ENCODE measurements at places on chromosomes 16 and 17. TPM values are rescaled to one million over a fixed set of nuclear protein-coding genes. Genes with fewer than 3 reads are reported as not detected.

GRCh38 chr16:11161974-11162373, 94.0 kb downstream of the SOCS1 start:
- DNase-seq: peak; percentile 42

DNA sequence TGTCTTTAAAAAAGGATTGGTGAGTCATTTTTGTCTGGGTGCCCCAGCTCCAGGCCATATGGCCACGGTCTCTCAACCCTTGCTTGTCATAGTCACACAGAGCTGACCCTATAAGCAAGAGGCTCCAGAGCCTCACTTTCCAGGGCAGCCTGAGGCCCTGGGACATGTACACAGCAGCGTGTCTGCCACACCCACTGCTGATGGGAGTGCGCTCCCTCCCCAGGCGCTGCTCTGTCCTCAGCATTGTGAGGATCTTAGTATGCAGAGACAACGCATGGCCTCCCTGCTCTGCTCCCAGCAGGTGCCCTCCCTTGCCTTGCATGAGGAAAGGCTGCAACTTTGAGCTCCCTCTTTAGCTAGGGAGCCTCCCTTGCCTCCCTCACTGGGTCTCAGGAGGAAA, 80.8 kb upstream of the CRHR1 start:
- DNase-seq: no peak

- DNase-seq: peak; percentile 63
Measured at GRCh38 chr17:77228241-77228752, 87.5 kb downstream of the SEC14L1 start.

DNA sequence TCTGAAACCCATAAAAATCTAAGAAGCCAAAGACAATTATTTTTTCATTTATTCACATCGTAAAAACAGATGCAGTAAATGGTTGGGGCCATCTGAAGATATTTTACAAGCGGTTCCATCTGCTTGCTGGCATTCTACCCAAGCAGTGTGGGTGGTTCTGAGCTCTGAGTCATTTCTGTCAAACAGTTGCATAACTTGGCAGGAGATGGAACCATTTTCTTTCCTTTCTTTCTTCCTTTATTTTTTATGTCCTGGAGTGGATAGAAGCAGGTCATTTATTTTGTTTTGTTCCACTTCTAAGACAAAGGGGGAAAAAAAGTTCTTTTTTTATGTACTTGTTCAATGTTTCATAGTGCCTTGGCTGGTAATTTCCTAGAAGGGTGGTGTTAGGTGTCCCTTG, 1151.9 kb upstream of the GOT2 start:
- no peak for DNase-seq

DNA sequence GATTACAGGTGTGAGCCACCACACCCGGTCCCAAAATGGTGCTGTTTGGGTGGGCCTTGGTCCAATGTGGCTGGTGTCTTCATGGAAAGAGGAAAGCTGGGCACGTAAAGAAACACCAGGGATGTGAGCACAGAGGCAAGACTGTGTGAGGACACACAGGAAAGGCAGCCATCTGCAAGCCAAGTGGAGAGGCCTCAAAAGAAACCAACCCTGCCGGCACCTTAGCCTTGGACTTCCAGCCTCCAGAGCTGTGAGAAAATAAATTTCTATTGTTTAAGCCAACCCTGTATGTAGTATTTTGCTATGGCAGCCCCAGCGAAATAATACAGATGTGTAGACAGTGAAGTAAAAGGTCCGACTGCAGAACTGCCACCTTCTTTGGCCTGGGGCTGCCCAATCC, 68.7 kb downstream of the SLC39A11 start:
- no peak for DNase-seq

DNA sequence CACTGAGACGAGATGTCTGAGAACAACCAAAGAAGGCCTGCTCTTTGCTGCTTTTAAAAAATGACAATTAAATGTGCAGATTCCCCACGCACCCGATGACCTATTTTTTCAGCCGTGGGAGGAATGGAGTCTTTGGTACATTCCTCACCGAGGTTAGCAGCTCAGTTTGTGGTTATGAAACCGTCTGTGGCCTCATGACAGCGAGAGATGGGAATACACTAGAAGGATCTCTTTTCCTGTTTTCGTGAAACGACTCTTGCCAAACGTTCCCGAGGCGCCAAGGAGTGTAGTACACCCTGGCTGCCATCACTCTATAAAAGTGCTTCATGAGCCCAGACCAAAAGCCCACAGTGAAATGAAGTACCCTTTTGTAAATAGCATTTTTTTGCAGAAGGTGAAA, 87.8 kb downstream of the CRISPLD2 start:
- no peak for DNase-seq

DNA sequence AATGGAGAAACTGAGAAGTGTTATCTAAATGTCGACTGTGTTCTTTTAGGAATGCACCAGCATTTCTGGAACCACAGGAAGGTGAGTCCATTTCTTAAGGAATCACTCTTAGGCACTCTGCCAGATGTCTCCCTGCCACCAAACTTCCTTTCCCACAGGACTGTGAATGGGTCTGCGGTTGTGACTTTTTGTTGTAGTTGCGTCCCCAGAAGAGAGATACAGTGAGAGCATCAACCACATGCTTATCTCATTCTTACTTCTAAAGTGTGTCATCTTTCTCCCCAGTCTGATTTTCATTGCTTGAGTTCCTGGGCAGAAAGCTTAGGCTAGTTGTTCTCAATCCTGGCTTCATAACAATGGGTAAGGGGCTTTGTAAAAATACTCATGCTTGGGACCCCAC, 13.4 kb downstream of the ITPRIPL2 start:
- no peak for DNase-seq

DNA sequence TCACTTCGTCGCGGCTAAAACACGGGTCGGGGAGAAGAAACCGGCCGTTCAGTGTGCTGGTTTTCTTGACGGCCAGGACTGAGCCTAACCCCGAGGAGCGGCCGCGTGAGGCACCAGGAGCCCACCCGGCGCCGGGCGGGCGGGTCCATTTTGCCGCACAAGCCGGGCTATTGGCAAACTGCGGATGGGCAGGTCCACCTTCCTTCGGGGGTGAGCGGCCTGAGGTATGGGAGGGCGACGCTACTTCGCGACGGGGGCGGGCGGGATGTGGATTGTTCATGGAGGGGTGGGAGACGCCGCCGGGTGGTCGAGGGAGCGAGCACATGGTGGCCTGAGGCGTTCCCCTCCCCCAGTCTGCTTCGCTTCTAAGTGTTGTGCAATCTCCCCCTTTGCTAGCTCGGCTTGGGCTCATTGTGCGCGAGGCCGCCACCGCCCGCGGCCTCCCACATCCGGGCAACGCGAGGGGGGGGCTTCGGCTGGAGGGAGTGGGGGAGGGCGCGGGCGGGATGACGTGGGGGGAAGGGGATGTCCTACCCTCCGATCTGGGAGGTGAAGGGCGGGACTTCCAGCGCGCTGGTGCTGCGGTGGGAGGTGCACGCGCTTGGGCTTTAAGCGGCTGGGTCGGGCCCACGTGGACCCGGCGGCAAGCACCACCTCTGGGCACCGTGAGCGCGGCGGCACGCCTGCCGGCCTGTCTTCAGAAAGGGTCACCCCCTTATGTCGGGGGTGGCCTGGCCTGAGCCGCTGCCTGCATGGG, 5.9 kb upstream of the CD68 start:
- peak; percentile 97 for DNase-seq

DNA sequence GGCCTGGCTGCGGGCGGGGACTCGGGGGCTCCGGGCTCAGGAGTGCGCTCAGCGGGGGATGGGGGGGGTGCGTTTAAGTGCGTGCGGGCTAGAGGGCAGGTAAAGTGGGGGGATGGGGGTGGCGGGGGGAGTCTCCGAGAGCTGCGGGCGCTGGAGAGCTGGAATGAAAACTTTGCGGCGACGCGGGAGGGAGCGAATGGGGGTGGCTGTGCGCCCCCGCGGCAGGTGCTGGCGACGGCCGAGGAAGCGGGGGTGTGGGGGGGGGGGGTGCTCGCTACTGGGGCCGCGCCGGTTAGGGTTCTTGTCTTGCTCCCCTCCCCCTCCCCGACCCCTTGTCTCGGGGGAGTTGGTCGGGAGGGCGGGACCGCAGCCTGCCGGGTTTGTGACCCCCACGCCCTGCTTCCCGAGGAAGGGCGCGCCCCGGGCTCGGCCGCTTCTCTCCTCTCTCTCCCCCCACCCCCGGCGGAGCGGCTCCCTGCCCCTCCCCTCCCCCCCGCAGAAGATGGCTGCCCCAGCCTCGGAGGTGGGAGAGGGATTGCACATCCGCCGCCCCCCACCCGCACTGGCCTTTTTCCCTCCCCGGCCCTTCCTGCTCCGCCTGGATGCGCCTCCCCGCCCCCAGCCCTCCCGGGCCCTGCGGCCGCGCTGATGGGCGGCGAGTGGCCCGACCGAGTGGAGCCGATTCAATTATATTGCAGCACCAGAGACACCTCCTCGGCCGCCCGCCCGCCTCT, 649 bp downstream of the GSE1 start:
- DNase-seq: peak; percentile 87

GRCh38 chr17:63478814-63479494, 2.1 kb downstream of the ACE start:
- DNase-seq: peak; percentile 92

DNA sequence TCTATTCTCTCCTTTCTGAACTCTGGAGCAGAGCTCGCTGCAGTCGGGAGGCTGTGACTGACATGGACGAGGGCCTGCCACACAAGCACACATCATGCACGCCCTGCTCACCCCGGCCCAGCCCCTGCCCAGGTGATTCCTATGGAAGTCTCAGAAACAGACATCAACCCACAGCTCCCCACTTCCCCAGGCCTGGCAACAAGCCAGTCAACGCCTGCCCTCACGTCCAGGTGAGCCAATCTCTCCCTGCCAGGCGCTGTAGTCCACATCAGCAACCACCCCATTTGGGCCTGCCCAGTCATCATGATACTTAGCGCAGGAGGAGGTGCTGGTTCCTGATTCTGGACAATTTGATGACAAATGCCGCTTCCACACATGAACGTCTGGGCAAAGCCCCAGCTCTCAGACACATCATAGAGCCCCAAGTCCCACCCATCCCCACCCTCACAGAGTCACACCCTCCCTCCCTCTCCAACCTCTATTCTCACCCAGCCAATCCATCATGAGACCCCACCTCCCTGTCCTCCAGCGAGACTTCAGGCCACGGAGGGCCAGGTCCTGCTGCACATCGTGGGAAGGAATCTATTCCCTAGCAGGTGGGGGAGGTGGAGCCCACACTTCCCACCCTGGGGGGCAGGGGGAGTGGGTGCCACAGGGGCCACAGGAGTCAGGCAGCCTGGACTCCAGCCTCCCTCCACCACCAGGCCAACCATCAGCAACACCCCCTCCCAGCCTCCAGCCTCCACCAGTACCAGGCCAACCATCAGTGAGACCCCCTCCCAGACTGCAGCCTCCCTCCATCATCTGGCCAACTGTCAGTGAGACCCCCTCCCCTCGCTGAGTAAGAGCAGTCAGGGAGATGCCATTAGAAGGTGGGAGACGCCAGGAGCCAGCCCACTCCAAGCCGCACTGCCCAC, 33.7 kb upstream of the GSG1L start:
- DNase-seq: peak; percentile 73

DNA sequence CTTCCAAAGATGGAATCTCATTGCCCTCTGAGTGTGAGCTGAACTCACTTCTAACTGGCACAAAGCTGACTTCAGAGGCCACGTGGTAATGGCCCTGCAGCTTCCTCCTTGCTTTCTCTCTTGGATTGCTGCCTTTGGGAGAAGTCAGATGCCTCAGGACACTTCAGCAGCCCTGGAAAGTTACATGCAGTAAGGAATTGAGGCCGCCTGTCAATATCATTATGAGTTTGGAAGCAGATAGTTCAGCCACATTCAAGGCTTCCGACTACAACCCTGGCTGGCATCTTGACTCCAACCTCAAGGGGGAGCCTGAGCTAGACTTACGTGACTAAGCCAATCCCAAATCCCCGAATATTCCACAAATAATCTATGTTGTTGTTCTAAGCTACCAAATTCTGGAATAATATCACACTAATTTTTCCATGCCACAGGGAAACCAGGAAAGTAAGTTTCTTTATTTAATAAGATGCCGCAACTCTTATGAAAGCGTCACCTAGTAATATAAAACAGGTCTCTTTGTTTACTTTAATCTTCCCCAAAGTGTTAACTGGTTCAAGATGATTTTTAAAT, 13.6 kb downstream of the CEP20 start:
- DNase-seq: no peak

DNA sequence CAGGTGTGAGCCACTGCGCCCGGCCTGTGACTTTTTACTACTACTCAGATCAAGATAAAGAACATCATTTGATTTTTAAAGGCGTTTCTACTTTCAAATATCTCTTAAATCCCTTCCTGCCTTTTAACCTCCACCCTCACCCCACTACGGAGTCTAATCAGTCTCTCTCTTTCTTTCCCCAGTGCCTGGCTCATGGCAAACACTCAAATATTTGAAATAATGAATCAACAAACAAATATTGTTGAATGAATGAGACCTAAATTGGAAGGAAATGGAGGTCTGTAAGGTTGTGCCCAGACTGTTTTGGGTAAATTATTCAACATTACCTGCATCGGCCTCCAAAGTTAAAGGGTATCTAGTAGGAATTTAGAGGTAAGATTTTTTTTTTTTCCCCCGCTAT, 14.7 kb downstream of the COPZ2 start:
- no peak for DNase-seq

DNA sequence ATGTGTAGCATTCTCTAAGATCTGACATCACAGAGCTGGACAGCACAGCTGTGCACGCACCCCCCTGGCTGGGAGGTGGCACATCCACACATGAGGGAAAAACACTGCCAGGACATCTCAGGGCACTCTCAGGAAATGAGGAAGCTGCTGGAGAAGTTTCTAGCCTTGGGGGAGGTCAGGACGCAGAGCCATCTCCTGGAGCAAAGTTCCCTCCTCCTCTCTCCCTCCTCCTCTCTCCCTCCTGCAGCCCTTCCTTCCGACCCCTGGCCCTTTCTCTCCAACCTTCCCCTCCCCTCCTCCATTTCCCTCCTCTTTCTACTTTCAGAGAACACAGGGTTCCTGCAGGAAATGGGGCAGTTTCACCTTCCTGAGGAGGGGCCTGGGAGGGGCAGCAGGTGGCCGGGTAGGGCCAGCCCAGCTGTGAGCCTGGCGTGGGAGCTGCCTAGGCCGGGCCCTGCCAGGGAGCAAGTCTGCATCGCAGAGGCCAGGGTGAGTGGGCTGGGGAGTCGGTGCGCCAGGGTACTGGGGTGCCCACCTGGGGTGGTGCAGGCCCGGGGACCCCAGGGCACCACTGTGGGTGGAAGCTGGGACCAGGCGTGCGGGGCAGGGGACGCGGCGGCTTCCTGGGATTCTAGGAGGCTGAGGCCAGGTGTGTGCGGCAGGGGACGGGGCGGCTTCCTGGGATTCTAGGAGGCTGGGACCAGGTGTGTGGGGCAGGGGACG, at the start of gene DPEP1:
Gene DPEP1, plus strand, starts transcription at position 412 of the 723 bp plus-strand sequence. CDS start 16,769 bp downstream, outside the sequence.
- DNase-seq: no peak

ZG16 gene
- total RNA-seq: not detected

CACNA1G gene
- total RNA-seq: 0.59 TPM

P2RX5 gene
- total RNA-seq: 62.5 TPM

TBC1D3H gene
- total RNA-seq: not detected

DHRS13 gene
- total RNA-seq: 21.2 TPM

CDRT15 gene
- total RNA-seq: not detected

NOTUM gene
- total RNA-seq: not detected

KLHL11 gene
- total RNA-seq: 12.6 TPM
